ENCODE measurements at places on chromosomes 2 and 18. TPM values are rescaled to one million over a fixed set of nuclear protein-coding genes. Genes with fewer than 3 reads are reported as not detected.

DNA sequence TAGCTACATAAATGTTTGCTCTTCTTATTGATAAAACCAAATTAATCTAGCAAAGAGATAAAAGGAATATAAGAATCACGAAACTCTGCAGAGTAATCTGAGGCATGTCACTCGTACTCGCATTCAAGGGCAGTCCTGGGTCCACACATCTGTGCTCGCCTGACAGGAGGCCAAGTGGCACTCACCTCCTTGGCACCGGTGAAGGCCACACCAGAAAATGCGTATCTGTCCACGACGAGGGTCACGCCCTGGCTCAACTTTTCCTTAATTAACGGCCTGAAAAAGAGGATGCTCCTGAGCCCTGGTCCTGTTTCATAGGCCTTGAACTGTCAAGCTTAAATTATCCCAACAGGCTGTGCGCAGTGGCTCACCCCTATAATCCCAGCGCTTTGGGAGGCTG is 6.6 kb downstream of the DTYMK start:
- DNase-seq, result no peak

GRCh38 chr18:10100941-10101701 is 187.3 kb downstream of the VAPA start:
- DNase-seq, result no peak

- no peak for DNase-seq
These were observed 1.5 kb downstream of the RPRM start for GRCh38 chr2:153476816-153477635.

DNA sequence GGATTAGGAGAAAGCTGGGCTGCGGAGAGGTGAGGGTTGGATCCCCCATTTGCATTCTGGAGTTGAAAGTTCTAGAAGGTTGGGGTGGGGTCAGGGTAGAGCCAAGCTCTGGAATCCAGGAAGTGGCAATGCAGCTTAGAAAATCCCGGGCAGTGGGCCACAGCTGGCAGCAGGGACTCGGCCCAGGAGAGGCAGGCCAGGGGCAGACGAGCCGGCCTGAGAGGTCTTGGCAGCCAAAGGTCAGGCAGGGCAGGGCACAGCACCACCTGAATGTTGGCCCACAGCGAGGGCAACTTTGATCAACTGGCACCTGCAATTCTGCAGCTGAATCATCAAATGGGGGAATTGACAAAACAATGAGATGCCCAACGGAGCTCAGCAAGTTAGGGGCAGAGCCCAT is 139.2 kb downstream of the INHBB start:
- DNase-seq, result peak; percentile 40

DNA sequence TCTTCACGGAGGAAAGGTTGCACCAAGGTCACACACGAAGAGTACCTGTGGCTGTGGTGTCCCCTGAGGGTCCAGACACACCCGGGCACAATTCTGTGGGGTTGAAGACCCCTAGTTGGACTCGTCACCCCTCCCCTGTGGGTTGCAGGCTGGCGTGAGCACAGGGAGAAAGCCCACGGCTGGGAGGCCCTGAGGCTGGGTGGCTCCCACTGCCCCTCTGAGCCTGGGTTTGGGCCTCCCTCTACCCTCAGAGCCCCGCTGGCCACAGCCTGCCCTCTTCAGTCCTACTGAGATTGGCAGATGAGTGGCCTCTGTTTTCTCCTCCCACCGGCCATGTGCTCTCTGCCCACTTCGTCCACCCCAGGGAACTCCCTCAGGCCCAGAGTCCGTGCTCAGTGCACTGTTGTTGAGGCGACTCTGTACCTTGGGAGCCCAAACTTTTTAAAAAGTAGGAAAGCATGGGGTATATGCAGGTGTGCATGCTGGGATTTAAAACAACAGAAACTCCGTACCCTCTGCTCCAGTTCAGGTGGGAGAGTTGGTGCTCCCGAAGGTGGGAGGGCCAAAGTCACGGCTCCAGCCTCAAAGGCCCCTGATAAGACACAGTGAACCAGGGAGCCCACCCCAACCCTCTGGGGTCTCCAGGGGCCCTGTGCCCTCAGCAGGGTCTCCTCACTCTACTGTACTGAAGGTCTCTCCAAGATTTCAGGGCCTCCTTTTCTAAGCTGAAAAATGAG is 19.1 kb downstream of the RAMP1 start:
- DNase-seq, result no peak

- DNase-seq, result no peak
These were observed 370.8 kb downstream of the TMEM182 start for GRCh38 chr2:103132536-103133217.

DNA sequence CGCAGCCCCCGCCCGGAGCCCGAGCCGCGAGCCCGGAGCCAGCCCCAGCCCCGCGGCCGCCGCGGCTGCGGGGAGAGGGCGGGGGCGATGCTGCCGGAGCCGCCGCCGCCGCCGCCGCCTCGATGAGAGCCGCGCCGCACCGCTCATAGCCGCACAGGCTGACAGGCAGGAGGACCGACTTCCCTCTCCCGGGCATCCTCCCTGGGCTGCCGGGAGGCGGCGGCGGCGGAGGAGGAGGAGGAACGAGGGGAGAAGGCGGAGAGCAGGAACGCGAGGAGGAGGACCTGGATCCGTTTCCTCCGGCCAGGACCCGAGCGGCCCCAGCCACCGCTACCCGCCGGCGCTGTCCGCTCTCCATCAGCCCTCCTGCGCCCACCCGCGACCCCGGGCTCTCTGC is 370 bp downstream of the KLHL29 start:
- peak; percentile 58 for DNase-seq

DNA sequence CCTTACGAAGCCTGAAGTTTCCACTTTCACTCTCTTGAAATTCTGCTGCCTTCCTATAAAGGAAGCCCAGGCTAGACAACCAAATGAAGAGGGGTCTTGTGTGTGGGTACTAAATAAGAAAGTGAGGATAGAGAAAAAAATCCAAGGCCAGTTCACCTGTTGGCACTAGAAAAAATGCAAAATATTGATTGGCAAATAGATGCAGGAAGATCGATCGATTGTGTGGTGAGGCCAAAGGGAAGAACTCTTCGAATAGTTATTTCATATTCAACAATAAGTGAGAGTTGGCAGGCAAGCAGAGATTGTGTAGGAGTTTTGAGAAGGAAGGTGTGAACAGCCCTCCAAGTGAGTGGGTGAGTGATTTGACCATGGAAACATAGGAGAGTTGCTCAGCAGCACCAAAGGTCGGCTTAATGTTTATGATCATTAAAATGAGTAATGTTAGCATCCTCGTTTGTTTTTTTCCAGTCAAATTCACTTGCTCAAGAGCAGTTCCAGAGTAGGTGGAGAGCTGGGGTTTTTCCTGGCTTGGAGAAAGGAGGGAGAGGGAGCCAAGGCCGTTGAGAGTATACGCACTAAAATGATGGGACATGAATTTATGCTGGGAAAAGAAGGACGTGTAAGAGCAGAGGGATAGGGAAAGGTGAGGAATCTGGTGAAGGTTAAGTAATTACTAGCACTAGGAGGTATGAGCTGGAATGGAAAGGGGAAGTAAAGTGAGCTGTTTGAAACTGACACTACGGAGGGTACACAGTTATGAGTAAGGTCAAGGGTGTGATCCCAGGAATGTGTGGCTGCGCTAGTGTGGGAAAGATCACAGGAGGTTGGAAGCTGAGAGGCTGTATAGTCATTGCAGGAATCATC is 1.1 kb upstream of the NAPG start:
- no peak for DNase-seq

DNA sequence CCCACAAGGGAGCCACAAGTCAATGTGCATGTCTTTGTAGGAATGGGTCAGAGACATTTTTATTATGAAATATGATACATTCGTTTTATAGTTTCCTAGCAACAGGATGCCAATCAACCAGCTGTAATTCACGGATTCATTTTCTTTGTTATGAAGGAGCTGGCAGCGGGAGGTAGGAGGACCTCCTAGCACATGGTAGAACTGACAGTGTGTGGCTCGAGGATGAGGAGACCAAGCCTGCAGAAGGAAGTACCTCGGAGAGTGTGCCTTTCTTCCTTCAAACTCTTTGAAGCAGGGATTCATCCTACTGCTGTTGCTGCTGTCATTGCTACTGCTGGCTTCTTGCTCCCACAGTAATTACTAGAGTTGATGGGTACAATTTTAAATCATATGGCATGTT is 504.8 kb upstream of the KLHL29 start:
- DNase-seq, result no peak

DNA sequence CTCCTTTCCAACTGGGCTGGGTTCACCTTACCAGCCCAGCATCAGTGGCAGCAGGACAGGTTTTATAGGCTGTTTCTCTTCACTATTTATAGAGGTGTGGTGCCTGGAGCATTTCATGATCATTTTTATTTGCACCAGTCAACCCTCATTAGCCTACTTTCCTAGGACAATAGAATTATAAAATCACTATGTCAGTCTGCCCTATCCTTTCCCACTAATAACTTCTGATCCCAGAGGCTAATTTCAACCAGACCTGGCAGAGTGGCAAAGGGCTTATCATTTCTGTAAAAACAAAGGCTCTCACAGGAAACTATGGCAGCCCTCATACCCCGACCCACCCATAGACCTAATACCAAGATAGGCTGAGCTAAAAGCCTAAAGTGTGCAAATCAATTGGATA is 243.5 kb upstream of the TMEFF2 start:
- no peak for DNase-seq

DNA sequence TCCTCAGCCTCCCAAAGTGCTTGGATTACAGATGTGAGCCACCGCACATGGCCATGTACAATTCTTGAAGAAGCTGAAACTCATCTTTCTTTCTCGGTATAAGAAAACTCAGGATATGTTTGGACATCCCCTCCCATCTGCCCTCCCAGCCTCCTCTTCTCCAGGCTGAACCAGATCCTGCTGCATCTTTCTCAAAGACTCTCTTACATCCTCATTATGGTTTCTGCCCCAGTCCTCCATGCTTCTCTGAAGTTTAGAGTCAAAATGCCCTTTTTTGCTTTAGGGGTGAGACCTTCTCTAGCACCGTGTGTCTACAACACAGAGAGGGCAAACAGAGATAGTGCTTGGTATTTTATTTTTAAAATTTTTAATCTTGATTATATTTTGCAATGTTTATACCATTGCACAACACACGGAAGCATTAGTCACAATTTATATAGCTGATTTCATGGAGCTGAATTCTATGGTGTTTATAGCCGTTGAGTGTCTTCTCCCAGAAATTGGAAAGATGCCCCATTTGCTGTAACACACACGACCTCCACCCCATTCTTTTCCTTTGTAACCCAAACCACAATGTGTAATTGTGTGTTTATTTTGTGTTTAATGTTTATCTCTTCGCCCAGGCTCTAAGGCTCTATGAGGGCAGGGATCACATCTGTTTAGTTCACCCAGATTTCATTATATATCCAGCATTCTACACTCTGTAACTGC is 206.0 kb upstream of the TNP1 start:
- DNase-seq, result no peak

DNA sequence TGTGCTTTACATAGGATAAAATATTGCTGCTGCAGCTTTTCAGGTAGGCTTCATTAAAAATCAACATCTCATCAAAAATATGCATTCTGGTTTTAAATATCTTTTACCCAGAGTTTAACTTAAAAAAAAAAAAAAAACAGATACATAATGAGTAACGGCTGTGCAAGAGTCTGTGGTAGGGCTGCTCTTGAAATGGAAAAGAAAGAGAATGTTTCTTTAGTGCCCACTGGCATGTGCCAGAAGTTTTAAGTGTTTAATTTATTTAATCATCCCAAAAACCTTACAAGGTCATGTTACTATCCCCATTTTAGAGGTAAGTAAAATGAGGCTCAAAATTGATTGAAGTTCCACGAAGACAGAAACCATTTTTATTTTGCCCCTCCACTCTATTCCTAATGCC is 92.1 kb downstream of the SLC8A1 start:
- no peak for DNase-seq

- DNase-seq, result no peak
These were observed 176.0 kb downstream of the LTBP1 start for GRCh38 chr2:33122726-33123125.

GRCh38 chr2:96072746-96073145 is 38.0 kb upstream of the GPAT2 start:
- DNase-seq, result no peak

- DNase-seq, result no peak
These were observed 180.6 kb upstream of the GLI2 start for GRCh38 chr2:120555092-120555491.

GRCh38 chr2:78999406-78999805 is 26.1 kb upstream of the REG3G start:
- no peak for DNase-seq

GRCh38 chr2:102592601-102593000 is 26.8 kb upstream of the SLC9A2 start:
- DNase-seq, result no peak

- no peak for DNase-seq
These were observed 501.5 kb downstream of the NR4A2 start for GRCh38 chr2:155830817-155831579.

DNA sequence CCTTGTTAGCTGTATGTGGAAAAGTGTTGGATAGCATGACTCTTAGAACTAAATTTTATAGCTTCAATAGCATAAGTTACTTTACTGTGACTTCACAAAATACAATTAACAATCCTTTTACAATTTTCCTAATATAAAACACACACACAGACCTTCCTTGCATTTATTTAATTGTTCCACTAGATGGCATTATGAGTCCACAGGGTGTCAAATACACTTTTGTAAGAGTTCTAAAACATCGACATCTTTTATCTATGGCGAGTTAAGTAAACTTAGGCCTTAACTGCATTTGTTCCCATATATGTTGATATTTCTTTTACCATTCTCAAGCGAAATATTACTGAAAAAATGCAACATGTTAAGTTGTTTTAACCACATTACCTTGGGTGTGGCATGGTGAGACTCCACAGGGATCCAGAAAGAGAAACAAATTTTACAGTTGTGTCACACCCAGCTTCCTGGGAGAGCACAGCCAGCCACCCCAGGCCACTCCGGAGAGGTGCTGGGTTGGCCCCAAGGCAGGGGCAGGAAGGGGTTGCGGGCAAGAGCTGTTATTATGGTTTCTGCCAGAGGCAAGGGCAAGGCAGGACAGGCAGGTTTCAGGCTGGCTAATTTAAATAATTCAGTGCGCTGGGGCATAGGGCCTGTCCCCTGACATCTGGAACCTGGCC is 312.4 kb upstream of the MC4R start:
- DNase-seq, result no peak

The CCDC93 gene
- 47.0 TPM for total RNA-seq

The C2orf66 gene
- total RNA-seq, result not detected

The VPS4B gene
- 52.7 TPM for total RNA-seq

The FBXO11 gene
- total RNA-seq, result 44.0 TPM

The GCA gene
- total RNA-seq, result 17.9 TPM

The UNC80 gene
- total RNA-seq, result not detected

The METTL8 gene
- total RNA-seq, result 13.5 TPM

The GPR45 gene
- not detected for total RNA-seq

The SIX3 gene
- total RNA-seq, result not detected

The FOXI3 gene
- not detected for total RNA-seq

The GYPC gene
- total RNA-seq, result 19.6 TPM

The PROKR1 gene
- not detected for total RNA-seq

The OR6B2 gene
- not detected for total RNA-seq
